ENCODE measurements at places on chromosomes 12 and 14. TPM values are rescaled to one million over a fixed set of nuclear protein-coding genes. Genes with fewer than 3 reads are reported as not detected.

- DNase-seq, result peak; percentile 78
Observed at GRCh38 chr12:124867401-124867930, 3.8 kb upstream of the SCARB1 start.

DNA sequence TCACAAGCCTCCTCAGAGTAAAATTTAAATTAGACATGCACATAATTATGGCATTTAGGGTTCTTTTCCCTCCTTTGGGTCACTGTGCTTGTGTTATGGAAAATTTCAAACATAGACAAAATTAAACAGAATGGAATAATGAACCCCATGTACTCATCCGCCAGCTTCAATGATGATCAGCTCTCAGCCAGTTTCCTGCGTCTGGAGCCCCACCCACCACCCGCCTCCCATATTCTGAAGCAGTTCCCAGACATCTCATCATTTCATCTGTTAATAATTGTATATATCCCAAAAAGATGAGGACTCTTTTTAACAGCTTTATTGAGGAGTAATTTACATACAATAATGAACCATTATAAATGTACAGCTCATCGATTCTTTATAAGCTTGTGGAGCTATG lies 128.2 kb downstream of the EML1 start:
- DNase-seq, result no peak

Gene TRMT61A
- total RNA-seq, result 13.6 TPM

Gene HOXC12
- not detected for total RNA-seq

DNA sequence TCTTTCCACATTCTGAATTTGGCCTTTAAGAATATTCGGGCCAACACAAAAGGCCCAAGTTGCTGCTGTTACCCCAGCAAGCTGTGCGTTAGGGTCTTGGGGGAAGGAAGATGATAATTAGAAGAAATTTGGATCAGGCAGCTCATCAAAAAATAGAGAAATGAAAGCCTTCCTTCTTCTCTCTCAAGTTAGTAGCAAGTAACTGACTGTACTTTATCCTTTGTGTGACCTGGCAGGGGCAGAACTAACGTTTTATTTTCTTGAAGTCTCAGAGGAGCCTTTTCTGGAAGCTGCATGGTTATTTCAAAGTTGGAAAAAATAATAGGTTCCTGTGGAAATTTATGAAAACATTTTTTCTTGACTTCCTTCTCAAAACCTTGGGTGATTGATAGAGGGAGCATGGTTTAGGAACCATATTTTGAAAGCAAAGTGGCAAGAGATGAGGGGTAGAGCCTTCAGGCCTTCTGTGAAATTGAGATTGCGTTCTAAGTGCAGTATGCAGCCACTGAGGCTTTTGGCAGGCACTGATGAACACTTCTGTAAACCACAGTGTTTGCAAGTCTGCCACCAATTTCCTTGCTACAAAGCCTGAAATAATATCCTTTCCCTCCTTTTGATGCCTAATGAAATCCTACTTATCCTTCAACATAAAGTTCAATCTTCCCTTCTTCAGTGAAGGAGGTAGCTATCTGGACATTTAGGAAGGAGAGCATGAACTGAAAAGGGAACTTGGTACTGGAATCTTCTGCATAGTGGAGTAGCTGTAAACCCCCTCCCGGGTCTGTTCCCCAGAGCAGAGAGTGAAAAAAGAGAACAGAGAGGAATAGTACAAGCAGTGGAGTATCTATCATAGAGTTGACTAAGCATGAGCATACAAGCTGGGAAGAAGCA lies 123.2 kb downstream of the FGD4 start:
- DNase-seq, result no peak

GRCh38 chr12:96670334-96670899 lies 181.0 kb downstream of the CFAP54 start:
- DNase-seq, result peak; percentile 44

DNA sequence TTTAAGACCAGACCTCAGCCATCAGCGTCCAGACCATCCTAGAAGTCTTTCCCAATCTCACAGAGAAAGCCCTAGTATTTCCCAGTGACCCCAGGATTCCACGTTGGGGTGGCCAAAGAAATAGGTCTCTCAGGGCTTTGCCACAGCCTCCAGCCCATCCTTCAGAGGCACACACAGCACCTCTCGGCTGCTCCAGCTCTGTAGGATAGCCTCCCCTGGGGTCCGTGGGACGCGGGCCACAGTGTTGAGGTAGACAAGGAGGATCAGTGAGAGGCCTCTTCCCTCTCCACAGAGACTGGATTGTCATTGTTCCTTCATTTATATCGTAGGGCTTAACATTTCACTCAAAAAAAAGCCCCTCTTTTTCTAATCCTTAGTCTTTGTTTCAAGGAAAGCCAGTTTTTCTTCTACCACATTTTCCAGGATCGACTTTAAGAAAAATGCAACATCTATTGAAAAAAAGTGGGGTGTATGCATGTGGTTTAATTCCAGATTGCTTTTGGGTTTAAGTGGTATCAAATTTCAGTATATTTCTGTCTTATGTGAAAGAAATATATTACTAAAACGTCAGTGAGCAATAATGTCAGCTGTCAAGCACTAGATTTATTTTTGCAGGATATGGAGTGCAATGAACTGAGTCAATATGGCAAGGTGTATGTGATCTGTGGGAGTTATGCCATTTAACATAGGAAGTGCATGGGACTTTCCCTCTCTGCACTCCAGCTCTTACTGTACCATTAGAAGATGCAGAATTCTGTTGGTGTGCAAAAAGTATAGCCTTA lies 187.5 kb downstream of the MSRB3 start:
- DNase-seq, result no peak

GRCh38 chr14:32339188-32339587 lies 10.1 kb downstream of the AKAP6 start:
- no peak for DNase-seq

GRCh38 chr12:70082997-70083676 lies 160.1 kb upstream of the CNOT2 start:
- DNase-seq, result no peak

DNA sequence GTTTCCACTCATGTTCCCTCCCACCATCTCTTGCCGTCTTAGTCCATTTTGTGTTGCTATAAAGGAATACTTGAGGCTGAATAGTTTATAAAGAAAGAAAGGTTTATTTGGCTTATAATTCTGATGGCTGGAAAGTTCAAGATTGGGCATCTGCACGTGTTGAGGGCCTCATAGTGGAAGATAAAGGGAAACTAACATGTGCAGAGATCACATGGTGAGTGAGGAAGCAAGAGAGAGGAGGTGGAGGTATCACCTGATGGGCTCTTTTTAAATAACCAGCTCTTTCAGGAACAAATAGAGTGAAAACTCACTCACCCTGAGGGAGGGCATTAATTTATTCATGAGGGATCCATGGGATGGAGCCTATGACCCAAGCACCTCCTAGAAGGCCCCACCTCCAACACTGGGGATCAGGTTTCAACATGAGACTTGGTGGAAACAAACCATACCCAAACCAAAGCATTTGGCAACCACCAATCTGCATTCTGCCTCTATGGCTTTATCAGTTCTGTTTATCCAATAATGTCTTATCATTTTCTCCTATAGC lies 29.5 kb downstream of the MYO1H start:
- no peak for DNase-seq

- peak; percentile 28 for DNase-seq
Observed at GRCh38 chr12:95608252-95609033, 57.2 kb upstream of the USP44 start.

GRCh38 chr12:104567832-104568486 lies 111.2 kb downstream of the CHST11 start:
- DNase-seq, result no peak

Gene SMOC1
- 7.3 TPM for total RNA-seq

DNA sequence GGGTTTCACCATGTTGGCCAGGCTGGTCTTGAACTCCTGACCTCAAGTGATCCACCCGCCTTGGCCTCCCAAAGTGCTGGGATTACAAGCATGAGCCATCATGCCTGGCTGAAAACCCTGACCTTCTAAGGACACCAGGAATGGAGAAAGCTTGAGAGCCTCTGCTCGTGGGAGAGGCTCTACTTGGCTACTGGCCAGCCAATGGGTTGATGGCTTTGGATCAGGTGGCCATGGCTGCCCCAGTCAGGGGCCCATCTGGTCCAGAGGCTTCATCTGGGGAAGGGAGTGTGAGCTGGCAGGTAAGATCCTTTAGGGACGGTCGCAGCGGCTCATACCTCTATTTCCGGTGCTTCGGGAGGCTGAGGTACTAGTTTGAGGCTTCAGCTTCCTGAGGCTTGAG lies 42.5 kb upstream of the PPP1CC start:
- no peak for DNase-seq

GRCh38 chr14:23539248-23540140 lies 12.1 kb downstream of the ZFHX2 start:
- peak; percentile 86 for DNase-seq

DNA sequence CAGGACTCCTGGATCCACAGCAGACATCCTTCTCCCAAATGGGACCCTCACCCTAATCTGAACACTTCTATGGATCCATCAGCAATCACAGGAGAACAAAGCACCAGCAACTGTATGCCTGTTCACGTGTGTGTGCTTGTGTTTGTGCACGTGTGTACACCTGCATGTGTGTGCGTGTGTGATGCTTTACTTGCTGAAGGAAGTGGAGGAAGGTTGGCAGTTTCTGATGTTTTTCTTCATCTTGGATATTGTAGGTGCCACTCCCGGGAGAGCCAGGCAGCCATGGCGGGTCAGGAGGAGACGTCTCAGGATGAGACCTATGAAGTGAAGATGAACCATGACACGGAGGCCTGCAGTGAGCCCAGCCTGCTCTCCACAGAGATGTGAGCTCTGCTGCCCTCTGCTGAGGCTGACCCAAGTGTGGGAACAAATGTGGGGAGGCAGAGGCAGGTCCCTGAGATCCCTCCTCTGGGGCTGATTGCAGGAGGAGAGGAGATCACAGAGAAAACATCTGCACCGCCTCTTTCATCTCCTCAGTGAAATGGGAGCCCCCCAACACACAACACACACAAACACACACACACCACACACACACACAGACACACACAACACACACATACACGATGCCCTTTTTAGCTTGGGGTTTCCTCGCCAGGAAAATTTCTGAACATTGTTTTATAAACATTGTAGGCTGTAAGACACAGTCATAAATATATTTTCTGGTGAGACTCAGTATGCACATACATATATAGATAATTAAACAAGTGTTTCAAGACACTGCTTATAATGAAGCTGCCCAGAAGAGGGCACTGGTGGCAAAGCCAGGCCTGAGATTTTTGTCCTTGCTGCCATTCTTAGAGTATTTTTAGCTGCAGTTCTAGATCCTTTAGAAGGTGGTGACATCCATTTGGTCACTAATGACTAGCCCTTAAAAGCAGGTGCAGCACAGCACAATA lies 112.2 kb upstream of the FKBP4 start:
- peak; percentile 59 for DNase-seq

Gene CHD8
- total RNA-seq, result 79.6 TPM

GRCh38 chr14:100341301-100342031 lies 18.3 kb downstream of the SLC25A47 start:
- DNase-seq, result no peak

Gene NAB2
- 11.0 TPM for total RNA-seq

DNA sequence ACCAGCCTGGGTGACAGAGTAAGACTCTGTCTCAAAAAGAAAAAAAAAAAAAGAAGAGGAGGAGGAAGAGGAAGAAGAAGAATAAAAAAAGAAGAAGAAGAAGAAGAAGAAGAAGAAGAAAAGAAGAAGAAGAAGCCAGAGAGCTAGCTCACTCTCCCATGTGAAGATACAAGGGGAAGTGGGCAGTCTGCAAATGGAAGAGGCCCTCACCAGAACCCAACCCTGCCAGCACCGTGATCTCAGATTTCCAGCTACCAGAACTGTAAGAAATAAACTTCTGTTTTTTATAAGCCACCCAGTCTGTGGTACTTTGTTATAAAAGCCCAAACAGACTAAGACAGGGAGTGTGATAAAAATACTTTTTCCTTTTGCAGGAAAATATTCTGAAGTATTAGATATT lies 130.7 kb downstream of the ETNK1 start:
- no peak for DNase-seq

Gene PTPRB
- not detected for total RNA-seq

- DNase-seq, result no peak
Observed at GRCh38 chr12:5971194-5971850, 26.3 kb upstream of the ANO2 start.

Gene GALNT16
- total RNA-seq, result 0.82 TPM

DNA sequence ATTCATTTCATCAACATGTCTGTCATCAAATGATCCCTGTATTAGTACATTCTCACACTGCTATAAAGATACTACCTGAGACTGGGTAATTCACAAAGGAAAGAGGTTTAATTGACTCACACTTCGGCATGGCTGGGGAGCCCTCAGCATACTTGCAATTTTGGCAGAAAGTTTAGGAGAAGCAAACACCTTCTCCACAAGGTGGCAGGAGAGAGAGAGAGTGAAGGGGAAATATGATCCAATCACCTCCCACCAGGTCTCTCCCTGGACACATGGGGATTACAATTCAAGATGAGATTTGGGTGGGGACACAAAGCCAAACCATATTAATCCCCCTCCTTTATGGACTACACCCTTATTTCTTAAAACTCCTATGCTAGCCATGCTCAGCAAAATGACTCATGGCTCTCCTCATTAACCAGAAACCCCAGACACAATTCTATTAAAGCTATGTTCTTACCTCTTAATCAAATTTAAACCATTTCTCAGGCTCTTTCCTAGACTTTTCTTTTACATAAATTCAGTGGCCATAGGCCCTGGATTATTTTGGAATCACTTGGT lies 932.3 kb downstream of the FLRT2 start:
- peak; percentile 40 for DNase-seq

DNA sequence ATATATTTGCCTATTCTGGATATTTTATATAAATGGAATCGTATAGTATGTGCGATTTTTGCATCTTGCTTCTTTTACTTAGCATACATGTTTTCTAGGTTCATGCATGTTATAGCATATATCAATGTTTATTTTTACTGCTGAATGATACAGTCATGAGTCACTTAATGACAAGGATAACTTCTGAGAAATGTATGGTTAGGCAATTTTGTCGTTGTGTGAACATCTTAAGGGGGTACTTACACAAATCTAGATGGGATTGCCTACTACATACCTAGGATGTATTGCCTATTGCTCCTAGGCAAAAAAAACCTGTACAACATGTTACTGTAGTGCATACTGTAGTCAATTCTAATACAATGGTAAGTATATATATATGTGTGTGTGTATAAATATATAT lies 8.8 kb downstream of the USP15 start:
- no peak for DNase-seq

- no peak for DNase-seq
Observed at GRCh38 chr12:18886962-18887361, 149.0 kb downstream of the CAPZA3 start.

Gene FKBP4
- total RNA-seq, result 66.1 TPM

Gene COX8C
- total RNA-seq, result not detected

- DNase-seq, result peak; percentile 84
Observed at GRCh38 chr12:88856201-88856600, 275.9 kb upstream of the KITLG start.

GRCh38 chr14:35333797-35334743 lies 41.9 kb downstream of the PSMA6 start:
- peak; percentile 78 for DNase-seq
